Fibroblast of skin of right biceps (primary cell): ENCODE measurements at places on chromosomes 7 and 10.
A peak's percentile ranks its signal among the peaks of the same experiment; 100 is the strongest.

DNA sequence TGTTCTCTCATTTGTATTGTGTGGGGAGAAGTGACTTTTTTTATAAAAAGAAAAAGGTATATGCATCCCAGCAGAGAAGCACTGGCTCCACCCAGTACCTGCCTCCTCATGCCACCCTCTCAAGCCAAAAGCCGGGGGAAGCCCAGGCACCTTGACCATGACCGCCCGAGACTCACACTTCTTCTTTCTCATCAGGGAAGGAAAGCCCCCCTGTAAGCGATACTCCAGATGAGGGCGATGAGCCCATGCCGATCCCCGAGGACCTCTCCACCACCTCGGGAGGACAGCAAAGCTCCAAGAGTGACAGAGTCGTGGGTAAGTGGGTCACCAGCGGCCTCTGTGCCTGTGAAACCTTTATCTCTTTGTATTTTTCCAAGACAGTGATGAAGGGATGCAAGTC is 22.9 kb downstream of the IKZF1 start:
- no peak for DNase-seq

- DNase-seq: no peak
Measured at GRCh38 chr10:48770561-48771089, 86.0 kb downstream of the WDFY4 start.

- no peak for DNase-seq
Measured at GRCh38 chr10:71471957-71472365, 75.2 kb downstream of the CDH23 start.

DNA sequence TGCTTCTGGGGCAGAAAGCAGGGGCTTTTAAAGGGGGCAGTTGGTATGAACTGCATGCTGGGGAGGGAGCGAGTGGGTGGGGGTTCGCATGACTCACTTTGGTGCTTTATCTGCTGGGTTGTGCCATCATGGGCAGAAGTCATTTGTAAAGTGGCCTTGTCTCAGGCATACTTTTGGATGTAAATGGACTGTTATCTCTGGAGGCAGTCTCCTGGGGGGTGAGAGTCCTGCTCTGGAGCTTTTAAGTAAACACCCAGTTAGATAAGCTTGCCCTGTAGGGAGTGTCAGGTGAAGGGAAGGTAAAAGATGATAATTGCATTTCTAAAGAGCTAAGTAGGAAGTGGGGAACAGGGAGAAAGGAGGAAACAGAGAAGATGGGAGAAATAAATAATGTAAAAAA is 1.6 kb upstream of the GSTO1 start:
- DNase-seq: no peak

- no peak for DNase-seq
Measured at GRCh38 chr10:43214071-43214955, 52.6 kb downstream of the RASGEF1A start.

DNA sequence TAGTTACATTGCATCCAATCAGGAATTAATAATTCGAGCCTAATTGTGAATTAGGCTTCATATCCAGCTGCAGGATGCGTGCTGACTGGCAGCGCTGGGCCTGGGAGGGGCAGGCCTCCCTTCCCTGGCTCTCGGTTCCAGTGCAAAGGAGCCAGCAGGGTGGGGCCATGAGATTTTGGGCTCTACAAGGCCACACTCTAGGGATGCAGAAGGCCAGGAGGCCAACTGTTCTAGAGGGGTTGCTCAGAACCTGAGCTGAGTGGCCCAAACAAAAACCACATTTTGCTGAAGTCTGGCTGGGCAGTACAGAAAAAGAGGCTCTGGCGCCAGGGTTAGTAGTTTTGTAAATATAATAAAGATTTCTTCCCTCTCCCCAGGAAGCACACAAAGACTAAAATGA is 72.3 kb downstream of the CLEC2L start:
- no peak for DNase-seq

DNA sequence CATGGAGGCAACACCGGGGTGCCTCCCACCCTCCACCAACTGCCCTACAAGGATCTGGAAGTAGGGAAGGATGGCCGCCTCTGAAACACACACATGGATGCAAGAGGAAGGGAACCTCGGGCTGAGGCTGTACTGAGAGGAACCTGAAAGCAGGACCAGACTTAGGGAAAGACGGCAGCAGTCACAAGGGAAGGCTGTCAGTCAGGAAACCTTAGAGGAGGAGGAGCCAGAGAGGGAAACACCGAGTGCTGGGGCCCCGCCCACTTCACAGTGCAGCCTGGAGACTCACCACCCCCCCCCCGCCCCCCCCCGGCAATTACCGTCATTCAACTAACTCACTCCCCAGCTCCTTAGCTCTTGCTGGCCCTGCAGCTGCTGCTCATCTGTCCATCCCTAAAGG is 2.5 kb downstream of the CYREN start:
- DNase-seq: no peak

DNA sequence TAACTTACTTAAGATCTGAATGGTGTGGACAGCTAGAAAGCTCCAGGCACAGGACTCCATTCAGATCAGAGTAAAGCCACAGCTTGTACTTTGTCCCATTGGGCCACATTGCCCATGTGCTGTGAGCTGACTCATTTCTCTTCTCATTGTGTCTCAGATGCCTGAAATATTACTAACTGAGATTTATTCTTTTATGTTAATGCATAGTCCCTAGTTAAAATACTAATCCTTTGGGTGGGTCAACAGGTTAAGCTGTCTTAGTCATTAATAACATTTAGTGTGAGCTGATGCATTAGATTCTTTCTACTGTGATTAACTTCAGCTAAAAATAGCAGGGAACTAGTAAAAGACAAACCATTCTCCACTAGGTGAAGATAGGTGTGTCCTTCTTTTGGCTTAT is 104.7 kb upstream of the ARMC3 start:
- DNase-seq: peak; percentile 95

- no peak for DNase-seq
Measured at GRCh38 chr7:128037081-128037480, 5.8 kb upstream of the LRRC4 start.

DNA sequence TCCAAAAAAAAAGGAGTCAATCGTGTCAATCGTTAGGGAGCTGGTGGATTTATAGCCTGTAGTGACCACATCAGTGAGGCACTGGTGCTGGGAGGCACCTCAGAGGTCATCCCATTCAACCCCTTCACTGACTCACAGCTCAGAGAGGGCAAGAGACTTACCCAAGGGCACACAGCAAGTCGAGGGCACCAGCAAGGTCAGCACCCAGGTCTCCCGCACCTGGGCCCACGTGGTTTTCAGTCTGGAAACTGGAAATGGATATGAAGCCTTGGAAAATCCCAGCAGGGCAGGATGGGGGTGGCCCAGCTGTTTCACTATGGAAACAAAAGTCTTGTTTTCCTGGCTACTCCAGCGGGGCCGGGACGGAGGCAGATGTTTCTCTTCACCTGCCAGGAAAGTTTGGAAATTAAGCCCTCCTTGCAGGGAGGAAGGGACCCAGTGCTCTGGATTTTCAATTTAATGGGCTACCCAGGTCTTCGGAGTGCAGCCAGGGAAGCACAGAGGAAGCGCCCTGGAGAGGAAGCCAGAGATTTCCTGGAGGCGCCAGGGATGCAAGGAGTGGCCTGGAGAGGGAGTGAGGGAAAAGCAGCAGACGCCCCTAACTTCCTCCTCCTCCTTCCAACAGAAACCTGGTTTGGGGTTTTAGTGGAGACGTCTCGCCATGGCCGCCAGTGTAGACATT is 157.2 kb upstream of the TNRC18 start:
- peak; percentile 25 for DNase-seq

DNA sequence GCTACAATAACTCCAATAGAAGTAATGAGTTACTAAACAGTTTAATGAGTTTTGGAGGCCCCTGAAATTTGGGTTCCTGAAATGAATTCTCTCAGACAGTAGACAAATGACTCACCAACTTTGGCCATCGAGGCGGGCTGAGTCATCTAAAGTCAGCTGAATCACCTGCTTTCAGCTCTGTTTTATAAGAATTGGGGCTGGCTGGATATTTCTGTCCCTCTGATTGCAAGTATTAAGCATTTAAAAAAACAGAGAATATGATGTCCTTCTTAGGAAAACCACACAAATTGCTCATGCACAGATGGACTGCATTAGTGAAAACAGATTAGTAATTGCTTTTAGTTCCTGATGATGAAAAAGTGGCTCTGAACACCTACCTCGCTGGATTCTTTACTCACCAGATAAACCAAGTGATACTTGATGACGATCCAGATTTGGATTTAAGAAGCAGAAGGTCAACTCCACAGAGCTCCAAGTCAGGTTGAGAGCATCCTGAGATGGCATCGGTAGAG is 59.1 kb downstream of the ZNF365 start:
- peak; percentile 98 for DNase-seq

GRCh38 chr7:115009139-115009538 is 87.2 kb downstream of the MDFIC start:
- no peak for DNase-seq

DNA sequence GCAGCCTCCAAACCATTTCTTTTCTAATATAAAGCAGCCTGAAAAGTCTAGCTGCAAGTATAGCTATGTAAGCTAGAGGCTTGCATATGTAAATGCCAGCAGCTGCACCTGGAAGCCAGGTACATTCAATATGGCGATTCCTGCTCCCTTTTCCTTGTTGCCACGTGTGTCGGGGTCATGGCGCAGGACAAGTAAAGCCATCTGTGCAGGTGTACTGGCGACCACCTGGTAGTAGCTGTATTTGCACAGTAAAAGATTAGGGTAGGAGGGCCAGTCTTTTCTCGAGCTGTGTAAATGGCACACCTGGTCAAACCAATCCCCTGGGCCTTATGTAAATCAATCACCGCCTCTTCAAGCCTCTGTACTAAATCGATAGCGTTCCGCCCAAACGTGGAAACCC is 484.5 kb downstream of the MAGI2 start:
- DNase-seq: no peak

DNA sequence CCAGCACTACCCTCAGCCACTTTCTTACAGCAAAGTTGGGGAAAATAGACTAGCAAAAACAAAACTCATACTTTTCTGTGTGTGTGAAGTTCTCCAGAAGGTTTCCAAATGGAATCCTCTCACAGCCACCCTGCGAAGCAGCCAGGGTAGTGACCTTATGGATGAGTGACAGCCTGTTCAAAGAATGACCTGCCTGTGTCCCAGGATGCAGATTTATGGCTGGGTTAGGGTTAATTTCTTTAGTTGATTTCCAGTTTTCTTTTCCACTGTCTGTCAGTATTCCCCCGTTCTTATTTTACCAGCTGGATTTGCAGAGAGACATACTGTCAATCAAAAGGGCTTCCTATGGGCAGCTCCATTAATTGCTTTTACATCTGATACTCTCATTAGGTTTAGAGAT is 2.4 kb upstream of the SEMA4G start:
- no peak for DNase-seq

GRCh38 chr7:118699222-118699621 is 474.7 kb downstream of the ANKRD7 start:
- DNase-seq: no peak

GRCh38 chr10:47114680-47115186 is 185.3 kb upstream of the GDF10 start:
- no peak for DNase-seq

DNA sequence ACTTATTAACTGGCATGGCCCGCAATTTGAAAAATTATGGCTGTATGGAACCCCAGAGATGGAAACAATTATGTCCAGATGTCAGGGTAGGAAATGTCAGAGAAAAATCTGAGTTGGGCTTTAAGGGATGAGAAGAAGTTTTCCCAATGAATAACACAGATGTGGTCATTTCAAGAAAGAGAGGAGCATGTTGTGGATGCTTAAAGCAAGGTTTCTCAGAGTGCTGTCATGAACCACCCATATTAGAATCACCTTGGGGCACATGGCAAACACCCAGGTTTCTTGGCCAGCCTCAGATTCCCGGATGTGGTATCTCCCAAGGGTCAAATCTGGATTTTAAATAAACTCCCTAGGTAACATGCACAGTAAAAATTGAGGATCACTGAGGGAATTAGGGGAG is 43.6 kb downstream of the LAMB4 start:
- no peak for DNase-seq

- DNase-seq: peak; percentile 49
Measured at GRCh38 chr10:126133906-126134656, 237.7 kb downstream of the FANK1 start.

- DNase-seq: peak; percentile 17
Measured at GRCh38 chr7:45573661-45574415, at the start of gene ADCY1. TSS of gene ADCY1 (plus strand) at chr7:45574368. CDS start at chr7:45574544, 176 bp downstream.

DNA sequence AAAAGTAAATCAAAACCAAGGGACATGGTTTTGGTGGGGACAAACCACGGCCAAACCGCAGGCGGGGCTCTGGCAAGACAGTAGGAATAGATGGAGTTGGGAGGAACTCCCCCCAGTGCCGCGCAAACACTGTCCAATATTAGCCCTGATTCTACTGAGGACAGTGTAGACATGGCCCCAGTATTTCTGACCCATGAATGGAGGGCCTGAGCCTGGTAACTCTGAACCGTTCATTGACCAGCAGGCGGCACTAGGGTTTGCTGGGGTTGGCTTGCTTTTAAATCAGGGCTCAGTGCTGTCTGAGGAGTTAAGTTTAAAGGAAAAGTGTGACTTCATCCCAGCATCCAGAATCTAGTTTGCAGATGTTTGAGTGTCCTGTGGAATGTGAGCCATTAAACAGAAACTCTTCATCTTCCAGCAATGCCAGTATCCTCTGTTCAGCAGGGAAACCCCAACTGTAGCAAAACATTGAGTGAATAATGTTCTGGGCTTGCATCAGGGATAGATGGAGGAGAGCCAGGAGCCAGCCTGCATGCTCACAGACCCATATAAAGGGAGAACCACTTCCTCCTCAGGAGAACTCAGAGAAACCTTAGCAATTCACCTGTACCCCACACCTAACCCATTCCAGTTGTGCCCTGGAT is 147.4 kb upstream of the PRSS58 start:
- peak; percentile 30 for DNase-seq

DNA sequence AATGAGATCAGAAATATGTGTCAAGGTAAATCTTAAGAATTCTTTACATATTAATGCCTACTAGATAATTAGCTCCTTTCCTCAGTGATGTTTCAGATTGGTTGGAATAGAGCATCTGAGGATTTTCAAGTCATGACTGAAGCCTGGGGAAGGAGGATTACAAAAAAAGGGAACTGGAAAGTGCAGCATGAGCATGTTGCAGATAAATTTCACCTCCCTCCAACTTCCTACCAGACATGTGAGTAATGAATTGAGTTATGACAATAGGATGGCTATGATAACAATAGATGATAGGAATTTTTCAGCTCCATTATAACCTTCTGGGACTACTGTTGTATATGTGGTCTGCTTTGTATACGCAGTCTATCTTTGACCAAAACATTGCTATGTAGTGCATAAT is 104.2 kb upstream of the RAB18 start:
- no peak for DNase-seq

GRCh38 chr10:9634466-9634865 is 1383.2 kb upstream of the CELF2 start:
- peak; percentile 81 for DNase-seq

DNA sequence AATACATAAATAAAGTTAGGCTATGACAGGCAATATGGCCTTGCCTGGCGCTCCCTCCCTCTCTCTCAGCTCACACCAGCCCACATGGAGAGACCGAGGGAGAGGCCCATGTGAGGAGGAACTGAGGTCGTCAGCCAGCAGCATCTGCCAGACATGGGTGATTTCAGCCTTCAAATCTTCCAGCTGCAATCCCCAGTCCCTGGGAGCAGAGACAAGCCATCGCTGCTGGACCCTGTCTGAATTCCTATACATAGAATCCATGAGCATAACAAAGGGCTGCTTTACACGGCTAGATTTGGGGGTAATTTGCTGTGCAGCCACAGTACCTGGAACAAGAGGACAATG is 35.6 kb downstream of the ANKRD16 start:
- no peak for DNase-seq
